Trophoblast cell (in vitro differentiated cells and primary cell): ENCODE measurements at places on chromosomes 12 and 14.

GRCh38 chr14:60656686-60657455, 7.6 kb upstream of the SIX1 start:
- no peak overlapping the region for H3K27ac ChIP-seq
- no peaks in the 10 kb centered on the region for H3K36me3 ChIP-seq
- DNase-seq: peak; percentile 55
- no peaks in the 10 kb centered on the region for H3K4me1 ChIP-seq

- H3K27me3 ChIP-seq: no peaks in the 10 kb centered on the region
- no peaks in the 10 kb centered on the region for H3K36me3 ChIP-seq
- H3K4me3 ChIP-seq: no peak overlapping the region
Observed at GRCh38 chr12:84641940-84642545, 270.6 kb downstream of the SLC6A15 start.

- H3K4me1 ChIP-seq: no peaks in the 10 kb centered on the region
- H3K27ac ChIP-seq: no peak overlapping the region
- H3K27me3 ChIP-seq: no peaks in the 10 kb centered on the region
- H3K36me3 ChIP-seq: no peaks in the 10 kb centered on the region
Observed at GRCh38 chr12:129237881-129238280, 384.6 kb downstream of the GLT1D1 start.

GRCh38 chr14:104239861-104240301, 101.5 kb downstream of the KIF26A start:
- no peaks in the 10 kb centered on the region for H3K36me3 ChIP-seq
- no peak for DNase-seq
- no peaks in the 10 kb centered on the region for H3K27me3 ChIP-seq
- H3K4me1 ChIP-seq: no peaks in the 10 kb centered on the region

DNA sequence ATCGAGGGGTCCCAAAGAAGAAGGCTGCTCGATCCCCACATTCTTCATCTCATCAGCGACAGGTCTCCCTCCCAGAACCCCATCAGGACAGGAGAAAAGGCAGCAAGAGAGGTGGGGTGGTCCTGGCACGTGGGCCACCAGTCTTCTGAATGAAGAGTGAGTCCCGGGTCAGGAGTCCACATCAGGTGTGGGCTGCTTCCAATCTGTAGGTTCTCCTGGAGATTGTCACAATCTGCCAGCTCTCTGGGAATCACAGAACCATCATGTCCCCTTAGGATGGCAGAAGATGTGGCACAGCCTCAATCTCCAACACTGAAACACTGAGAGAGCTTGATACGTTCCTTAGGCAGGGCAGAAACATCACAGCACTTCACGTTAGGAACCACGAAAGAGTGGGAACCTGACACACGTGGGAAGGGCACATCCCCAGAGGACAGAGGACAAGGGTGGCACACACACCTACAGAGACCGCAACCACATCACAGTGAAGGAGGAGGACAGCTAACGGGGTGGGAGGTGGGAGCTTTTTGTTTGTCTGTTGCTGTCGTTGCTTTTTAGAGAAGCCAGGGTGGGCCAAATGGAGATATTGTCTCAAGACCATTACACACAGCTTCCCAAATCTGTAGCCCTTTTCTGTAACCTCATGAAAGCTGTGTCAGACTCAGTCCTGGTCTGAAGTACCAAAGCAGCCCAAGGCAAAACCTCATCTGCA, 284.5 kb downstream of the DPF3 start:
- H3K4me1 ChIP-seq: peaks cover 14% of the 10 kb centered on the region
- H3K36me3 ChIP-seq: no peaks in the 10 kb centered on the region
- no peaks in the 10 kb centered on the region for H3K27me3 ChIP-seq
- no peak for DNase-seq

GRCh38 chr14:25011095-25011494, 38.9 kb downstream of the STXBP6 start:
- DNase-seq: no peak
- H3K4me3 ChIP-seq: no peak overlapping the region
- peaks cover 5% of the 10 kb centered on the region for H3K4me1 ChIP-seq
- H3K27me3 ChIP-seq: no peaks in the 10 kb centered on the region

GRCh38 chr14:61461808-61462275, 140.5 kb downstream of the PRKCH start:
- peak; percentile 83 for DNase-seq
- peaks cover 14% of the 10 kb centered on the region for H3K4me1 ChIP-seq
- no peak overlapping the region for H3K27ac ChIP-seq
- H3K4me3 ChIP-seq: no peak overlapping the region
- H3K36me3 ChIP-seq: peaks cover 28% of the 10 kb centered on the region
- no peaks in the 10 kb centered on the region for H3K27me3 ChIP-seq

DNA sequence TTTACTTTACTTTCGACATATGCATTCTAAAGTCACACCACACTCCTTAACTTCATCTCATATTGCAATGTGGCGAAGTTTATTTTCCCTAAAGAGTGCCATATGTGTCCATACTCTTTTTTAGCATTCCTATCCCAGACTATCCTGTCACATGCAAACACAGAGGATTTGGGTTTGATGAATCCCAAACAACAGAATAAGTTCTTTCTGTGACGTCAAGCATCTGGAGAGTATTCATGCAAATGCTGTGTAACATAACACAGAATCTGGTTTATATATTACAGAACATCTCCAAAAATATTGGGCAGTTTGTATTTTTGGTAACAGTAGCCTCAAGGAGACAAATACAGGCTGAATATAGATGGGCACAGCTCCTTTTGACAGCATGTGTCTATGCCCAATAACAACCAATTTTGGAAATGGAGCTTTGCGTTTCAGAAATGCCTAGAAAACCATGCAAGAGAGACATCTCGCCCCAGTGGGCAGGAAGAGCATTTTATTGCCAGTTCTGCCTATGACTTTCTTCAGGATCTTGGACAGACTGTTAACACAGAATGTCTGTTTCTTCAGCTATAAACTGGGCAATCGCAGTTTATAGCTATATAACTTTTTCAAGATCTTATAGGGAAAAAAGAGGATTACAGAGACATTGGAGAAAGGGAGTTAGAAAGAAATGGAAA, 190.8 kb downstream of the ADAMTS20 start:
- H3K36me3 ChIP-seq: no peaks in the 10 kb centered on the region
- no peak overlapping the region for H3K27ac ChIP-seq
- peaks cover 4% of the 10 kb centered on the region for H3K4me1 ChIP-seq
- DNase-seq: no peak

GRCh38 chr14:101854366-101854765, 92.9 kb downstream of the PPP2R5C start:
- H3K4me1 ChIP-seq: peaks cover 2% of the 10 kb centered on the region
- H3K27me3 ChIP-seq: no peaks in the 10 kb centered on the region
- DNase-seq: no peak
- no peak overlapping the region for H3K27ac ChIP-seq
- H3K4me3 ChIP-seq: no peak overlapping the region
- H3K36me3 ChIP-seq: peaks cover 7% of the 10 kb centered on the region

DNA sequence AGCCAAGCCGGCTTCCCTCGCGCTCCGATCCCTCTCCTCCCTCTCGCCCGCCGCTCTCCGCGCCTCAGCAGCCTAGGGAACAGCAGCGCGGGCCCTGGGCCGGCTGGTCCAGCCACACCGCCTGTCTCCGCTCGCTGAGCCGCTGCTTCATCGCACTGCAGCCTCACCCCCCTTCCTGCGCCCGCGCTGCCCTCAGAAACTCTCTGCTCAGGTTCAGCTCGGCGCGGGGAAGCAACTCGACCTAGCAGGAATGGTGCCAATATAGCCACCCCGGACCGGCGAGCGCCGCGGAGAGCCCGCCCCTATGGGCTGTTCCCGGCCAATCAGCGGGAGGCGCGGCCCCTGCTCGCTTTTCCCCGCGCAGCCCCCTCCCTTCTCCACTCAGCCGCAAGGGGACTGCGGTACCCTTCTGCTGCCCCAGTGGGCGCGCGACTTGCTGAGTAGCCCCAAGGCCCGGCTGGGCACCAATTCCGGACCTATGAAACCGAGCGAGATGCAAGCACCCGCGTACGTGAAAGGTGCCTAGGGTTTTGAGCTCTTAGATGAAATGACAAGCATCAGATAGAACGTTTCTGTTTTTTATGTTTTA, at the start of gene ADAMTS20:
TSS of gene ADAMTS20 (minus strand) at position 233 of the 589 bp plus-strand sequence. CDS start 282 bp downstream, outside the sequence.
- peaks cover 13% of the 10 kb centered on the region for H3K27me3 ChIP-seq
- DNase-seq: peak; percentile 50
- H3K4me3 ChIP-seq: peak within 1 kb of the TSS; percentile 76
- H3K4me1 ChIP-seq: peaks cover 20% of the 10 kb centered on the region
- no peaks in the 10 kb centered on the region for H3K36me3 ChIP-seq
- H3K27ac ChIP-seq: no peak within 1 kb of the TSS

DNA sequence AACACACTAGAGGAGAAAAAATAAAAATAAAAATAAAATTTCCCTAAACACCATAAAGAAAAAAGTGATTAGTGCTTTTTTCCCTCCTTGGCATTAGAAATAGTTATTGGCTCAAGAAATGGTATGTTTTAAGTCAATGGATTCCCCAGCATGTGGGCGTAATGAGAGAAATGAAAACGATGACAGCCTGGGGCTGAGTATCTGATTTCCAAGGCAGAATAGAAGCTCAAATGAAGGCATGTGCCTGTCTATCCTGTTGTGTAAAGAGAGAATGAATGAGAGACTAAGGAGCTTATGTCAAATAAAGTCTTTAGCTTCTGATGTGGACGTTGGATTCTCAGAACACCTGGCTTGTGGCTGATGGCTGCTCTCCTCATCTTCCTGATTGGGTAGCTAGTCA, 1408.4 kb upstream of the TMEM132C start:
- H3K4me1 ChIP-seq: no peaks in the 10 kb centered on the region
- no peak overlapping the region for H3K27ac ChIP-seq
- no peaks in the 10 kb centered on the region for H3K27me3 ChIP-seq
- H3K4me3 ChIP-seq: no peak overlapping the region

- H3K27ac ChIP-seq: no peak overlapping the region
- no peaks in the 10 kb centered on the region for H3K27me3 ChIP-seq
- no peak overlapping the region for H3K4me3 ChIP-seq
Observed at GRCh38 chr12:28415755-28416154, 225.5 kb downstream of the CCDC91 start.
